Amniotic epithelial cell (primary cell): ENCODE measurements at places on chromosomes 4 and X.

DNA sequence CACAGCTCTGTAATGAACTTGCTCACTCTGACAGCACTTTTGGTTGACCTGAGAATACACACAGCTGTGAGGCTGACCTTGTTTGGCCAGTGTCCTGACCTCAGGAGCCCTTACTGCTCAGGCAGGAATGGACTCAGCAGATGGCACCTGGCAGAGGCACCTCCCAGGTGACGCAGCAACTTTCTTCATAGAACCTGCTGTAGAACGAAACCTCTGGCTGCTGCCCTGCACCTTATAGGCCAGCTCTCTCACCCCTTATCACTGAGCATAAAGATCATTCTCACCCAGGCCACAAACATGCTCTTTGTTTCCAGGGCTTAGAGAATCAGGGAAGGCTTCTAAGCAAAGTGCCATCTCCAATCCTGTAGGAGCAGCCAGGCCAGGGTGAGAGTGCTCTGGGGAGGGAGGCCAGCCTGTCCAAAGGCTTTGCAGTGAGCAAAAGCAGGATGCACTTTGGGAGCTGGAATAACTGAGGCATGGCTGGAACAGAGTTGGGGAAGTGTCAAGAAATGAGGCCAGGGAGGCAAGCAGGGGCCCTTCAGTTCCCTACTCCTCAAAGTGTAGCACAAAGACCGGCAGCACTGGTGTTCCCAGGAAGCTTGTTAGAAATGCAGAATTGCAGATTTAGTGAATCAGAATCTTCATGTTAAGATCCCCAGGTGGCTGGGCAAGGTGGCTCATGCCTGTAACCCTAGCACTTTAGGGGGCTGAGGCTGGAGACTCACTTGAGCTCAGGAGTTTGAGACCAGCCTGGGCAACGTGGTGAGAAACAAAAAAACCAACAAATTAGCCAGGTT is 13.3 kb upstream of the CENPU start:
- DNase-seq: no peak

DNA sequence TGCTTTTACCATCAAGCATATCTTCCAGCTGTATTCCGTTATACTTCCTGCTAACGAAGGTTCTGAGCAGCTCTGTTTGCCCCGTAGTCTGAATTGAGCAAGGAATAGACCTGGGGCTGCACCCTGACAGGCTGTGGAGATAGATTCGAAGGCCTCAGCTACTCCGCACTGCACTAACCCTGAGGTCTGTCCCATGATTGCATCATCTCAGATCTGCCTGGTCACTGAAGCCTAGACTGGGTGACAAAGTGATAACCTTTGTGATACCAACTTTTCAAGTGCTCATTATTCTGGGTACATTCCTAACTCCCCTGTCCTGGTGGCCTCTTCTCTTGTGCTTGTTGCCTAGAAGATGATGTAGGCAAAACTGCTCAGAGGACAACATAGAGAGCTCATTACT is 29.9 kb upstream of the PGRMC1 start:
- no peak for DNase-seq

DNA sequence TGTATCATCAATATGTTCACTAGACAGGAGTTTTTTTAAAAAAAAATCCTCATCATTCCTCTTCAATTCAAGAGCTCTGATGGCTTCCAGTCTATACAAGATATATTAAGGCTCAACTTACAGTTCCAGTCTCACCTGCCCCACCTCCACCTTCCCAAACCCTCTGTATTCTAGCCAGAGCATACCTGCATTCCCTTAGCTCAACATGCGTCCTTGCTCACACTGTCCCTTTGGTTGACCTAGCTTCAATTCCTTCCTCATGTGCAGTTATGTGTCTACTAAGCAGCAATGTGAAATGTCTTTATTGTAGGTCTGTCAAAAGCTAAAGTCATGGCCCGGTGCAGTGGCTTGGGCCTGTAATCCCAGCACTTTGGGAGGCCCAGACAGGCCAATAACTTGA is 10.8 kb downstream of the DHX15 start:
- no peak for DNase-seq

DNA sequence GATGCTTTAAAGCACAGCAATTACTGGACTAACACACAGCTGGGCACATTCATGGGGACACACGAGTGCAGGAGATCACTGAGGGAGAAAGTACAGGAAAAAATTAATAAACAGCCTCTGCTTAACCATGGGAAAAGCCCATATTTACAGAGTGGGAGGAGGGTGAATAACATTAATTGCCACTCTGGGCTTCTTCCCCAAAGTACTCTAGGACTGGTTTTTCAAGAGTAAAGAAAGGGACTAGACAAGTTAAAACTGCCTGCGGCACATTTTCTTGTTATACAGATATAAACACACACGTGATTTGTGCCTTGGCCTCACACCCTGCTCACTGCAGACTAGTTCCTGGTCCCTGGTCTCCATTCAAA is 179.7 kb upstream of the TET2 start:
- no peak for DNase-seq

GRCh38 chrX:1423215-1423614 is 29.5 kb downstream of the ASMTL start:
- DNase-seq: no peak

- DNase-seq: peak; percentile 52
Observed at GRCh38 chrX:31523884-31524536, 452.2 kb upstream of the FTHL17 start.

DNA sequence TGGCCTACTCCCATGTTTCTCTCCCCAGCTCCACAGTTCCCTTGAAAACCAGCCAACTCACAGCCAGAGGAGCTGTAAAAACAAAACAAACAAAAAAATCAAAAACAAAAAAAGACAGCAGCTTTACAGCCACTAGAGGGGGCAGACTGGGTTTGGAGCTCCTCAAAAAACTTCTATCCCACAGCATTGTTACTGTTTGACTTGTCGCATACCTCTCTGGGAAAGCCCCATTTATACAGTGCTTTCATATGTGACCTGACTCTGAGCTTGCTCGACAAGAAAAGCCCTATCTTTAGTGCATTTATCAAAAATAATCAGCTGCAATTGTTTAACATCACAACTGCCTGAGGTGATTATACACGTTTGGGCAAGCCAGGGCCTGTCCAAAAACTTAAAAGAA is 21.6 kb downstream of the TSPAN6 start:
- peak; percentile 62 for DNase-seq

- DNase-seq: no peak
Observed at GRCh38 chr4:187415231-187415630, 580.3 kb upstream of the ZFP42 start.

GRCh38 chrX:10722851-10723250 is 102.5 kb upstream of the MID1 start:
- peak; percentile 60 for DNase-seq

- DNase-seq: no peak
Observed at GRCh38 chr4:138716559-138717335, 298.8 kb upstream of the NOCT start.

DNA sequence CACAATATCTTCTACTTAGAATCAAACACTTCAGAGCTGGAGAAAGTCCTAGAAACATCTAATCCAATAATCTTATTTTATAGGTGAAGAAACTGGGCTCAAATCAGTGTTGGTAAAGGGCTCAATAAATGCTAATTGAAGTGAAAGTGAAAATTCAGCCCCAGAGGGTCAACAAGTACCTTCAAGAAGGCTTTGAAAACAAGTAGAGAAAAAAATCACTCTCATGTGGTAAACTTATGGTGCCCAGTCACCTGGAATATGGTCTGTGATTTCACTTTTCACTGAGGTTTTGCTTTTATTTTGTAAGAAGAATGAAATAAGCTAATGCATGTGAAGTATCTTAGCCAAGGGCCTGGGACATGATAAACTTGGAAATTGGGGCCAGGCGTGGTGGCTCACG is 29.1 kb upstream of the EIF4E start:
- DNase-seq: no peak

- DNase-seq: no peak
Observed at GRCh38 chr4:61984260-61984909, 784.3 kb downstream of the ADGRL3 start.

- DNase-seq: peak; percentile 89
Observed at GRCh38 chr4:173556398-173557131, 26.5 kb upstream of the HAND2 start.

DNA sequence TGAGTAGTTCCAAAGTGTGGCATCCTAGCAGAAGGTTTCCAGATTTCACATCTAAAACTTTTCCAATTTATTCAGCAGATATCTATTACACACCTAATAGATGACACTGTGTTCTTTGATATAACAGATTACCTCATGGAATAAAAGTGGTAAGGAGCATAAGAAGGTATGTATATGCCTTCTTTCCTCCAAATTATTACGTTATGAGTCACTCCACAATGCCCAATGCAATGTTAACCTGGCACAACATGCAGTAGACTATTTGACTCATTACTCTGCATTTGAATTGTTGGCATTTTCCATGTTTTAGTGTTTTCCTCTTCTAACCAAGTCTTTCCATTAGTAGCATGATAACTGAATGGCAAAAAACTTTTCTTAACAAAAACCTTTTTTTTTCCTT is 383.6 kb downstream of the ADGRL3 start:
- peak; percentile 61 for DNase-seq

DNA sequence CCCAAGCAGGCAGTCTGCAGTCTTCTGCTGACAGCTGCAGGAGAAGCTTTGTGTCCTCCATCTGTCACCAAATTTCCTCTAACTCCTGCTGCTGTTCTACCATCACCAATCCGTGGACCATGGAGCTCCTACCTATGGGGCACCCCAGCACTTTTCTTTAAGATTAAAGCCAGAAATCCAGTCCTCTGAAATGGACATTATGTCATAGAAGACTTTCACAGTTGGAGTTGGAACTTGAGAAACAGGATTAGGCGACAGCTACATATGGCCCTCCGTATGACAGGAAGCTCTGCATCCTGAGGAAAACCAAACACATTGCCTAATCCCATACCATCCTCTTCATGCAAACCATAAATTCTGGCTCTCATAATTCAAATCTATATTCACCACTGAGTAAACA is 470.6 kb upstream of the GALNTL6 start:
- DNase-seq: no peak

- peak; percentile 21 for DNase-seq
Observed at GRCh38 chr4:7924163-7924562, 15.5 kb downstream of the AFAP1 start.

DNA sequence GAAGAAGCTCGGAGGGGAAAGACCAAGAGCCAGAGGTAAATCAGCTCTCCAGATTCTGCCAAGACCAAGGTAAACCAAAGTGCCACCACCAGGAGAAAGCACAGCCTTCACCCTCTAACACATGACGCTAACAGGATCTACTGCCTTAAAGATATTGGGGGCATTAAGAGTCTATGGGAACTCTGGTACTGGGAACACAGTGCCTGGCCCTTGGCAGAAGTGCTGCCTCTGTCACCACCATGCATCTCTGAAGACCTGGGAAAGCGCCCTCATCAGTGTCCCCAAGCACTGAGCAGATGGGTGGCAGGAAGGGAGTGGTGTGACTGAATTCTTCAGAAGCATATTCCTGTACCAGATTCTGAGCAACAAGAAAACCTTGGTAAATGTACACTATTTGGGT is 1.3 kb downstream of the QDPR start:
- no peak for DNase-seq

DNA sequence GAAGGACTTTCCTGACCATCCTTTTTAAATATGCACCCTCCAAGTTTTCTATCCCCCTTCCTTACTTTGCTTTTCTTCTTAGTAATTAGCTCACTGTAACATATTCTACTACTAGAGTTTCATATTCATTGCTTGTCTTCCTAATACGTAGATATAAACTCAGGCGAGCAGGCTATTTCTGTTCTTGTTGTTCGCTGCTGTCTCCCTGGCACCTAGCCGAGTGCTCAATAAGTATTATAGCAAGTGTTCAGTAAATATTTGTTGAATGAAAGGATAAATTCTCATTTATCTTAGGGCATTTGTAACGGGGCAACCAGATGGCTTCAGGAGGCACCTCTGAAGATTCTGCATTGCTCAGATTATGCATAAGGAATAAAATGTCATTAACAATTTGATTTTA is 6.8 kb upstream of the RHOH start:
- no peak for DNase-seq

DNA sequence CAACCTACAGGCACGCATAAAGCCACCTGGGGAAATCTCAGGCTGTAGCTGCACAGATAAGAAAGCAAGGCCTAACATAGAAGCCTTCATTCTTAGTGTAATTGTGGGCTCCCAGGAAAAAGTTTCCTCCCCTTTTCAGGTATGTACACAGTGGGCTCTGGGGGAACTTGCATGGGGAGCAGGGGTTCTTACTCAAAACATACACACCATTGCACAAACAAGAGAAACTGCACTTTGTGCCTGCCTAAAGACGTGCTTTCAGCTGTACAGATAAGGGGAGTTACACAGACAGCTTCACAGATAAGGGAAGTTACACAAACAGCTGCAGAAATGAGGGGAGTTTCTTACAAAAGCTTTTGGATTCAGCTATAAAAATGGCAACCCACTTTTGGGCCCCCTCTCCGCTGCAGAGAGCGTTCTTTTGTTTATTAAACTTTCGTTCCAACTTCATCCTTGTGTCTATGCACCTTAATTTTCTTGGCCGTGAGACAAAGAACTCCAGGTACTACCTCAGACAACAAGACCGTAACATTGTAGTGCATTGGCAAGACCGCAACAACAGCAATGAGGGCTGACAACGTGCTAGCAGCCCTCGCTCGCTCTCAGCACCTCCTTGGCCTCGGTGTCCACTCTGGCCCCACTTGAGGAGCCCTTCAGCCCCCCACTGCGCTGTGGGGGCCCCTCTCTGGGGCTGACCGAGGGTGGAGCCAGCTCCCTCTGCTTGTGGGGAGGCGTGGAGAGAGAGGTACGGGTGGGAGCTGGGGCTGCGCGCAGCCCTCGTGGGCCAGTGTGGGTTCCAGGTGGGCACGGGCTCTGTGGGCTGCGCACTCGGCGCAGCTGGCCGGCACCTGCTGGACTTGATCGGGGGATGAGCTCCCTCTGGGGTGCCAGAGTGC is 317.5 kb downstream of the RAPGEF2 start:
- DNase-seq: peak; percentile 53

DNA sequence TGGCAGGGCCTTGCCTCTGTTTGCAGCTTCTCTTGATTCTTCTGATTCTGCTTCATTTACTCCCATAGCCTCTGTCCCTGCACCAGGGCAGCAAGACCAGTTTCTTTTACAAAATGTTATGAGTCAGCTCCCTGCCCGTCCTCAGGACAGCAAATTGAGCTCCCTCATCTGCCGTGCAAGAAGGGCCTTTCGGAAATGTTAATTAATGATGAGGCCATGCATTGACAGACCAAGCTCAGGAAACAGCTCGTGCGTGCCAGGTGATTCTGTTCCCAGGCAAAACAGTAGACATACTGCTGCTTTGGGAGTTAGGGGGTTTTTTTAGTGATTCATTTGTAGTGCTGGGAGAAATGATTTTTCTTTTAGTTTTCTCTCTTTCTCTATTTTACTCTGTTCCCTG is 231.7 kb downstream of the FBXW7 start:
- no peak for DNase-seq

- peak; percentile 37 for DNase-seq
Observed at GRCh38 chrX:104854188-104854587, 288.2 kb downstream of the IL1RAPL2 start.
